Psoas muscle (tissue), 8 donors: ENCODE measurements at places on chromosomes 6 and 20. TPM values are rescaled to one million over a fixed set of nuclear protein-coding genes. Genes with fewer than 3 reads are reported as not detected.

RNF182 gene
- not detected for total RNA-seq

UBR2 gene
- 40.2 TPM for total RNA-seq

HLA-DRB5 gene
- 6.5 TPM for total RNA-seq

BRD2 gene
- total RNA-seq = 70.0 TPM

BTNL2 gene
- total RNA-seq = not detected

HEY2 gene
- total RNA-seq = 4.4 TPM

CALHM6 gene
- total RNA-seq = not detected

TGM3 gene
- not detected for total RNA-seq

COL19A1 gene
- 1.5 TPM for total RNA-seq

BMP7 gene
- total RNA-seq = not detected

SSTR4 gene
- not detected for total RNA-seq

DCBLD1 gene
- total RNA-seq = 6.5 TPM

ELOVL4 gene
- total RNA-seq = 0.24 TPM
